ENCODE measurements at places on chromosomes 2 and 18. TPM values are rescaled to one million over a fixed set of nuclear protein-coding genes. Genes with fewer than 3 reads are reported as not detected.

The FAM110C gene
- total RNA-seq: not detected

The PPP4R3B gene
- total RNA-seq: 47.0 TPM

GRCh38 chr2:175154661-175155082 lies 13.3 kb downstream of the ATF2 start:
- H3K27ac ChIP-seq: peak overlapping the region; percentile 66
- H3K36me3 ChIP-seq: peaks cover 3% of the 10 kb centered on the region
- peaks cover 18% of the 10 kb centered on the region for H3K4me1 ChIP-seq
- H3K4me3 ChIP-seq: no peak overlapping the region
- H3K27me3 ChIP-seq: no peaks in the 10 kb centered on the region

- no peak for DNase-seq
- H3K4me3 ChIP-seq: no peak overlapping the region
- no peaks in the 10 kb centered on the region for H3K4me1 ChIP-seq
- H3K36me3 ChIP-seq: no peaks in the 10 kb centered on the region
These were observed 29.8 kb downstream of the TSPYL6 start for GRCh38 chr2:54226260-54226659.

DNA sequence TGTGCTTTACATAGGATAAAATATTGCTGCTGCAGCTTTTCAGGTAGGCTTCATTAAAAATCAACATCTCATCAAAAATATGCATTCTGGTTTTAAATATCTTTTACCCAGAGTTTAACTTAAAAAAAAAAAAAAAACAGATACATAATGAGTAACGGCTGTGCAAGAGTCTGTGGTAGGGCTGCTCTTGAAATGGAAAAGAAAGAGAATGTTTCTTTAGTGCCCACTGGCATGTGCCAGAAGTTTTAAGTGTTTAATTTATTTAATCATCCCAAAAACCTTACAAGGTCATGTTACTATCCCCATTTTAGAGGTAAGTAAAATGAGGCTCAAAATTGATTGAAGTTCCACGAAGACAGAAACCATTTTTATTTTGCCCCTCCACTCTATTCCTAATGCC lies 92.1 kb downstream of the SLC8A1 start:
- no peak overlapping the region for H3K4me3 ChIP-seq
- no peaks in the 10 kb centered on the region for H3K27me3 ChIP-seq
- H3K36me3 ChIP-seq: no peaks in the 10 kb centered on the region
- no peak overlapping the region for H3K27ac ChIP-seq
- no peak for DNase-seq
- no peaks in the 10 kb centered on the region for H3K4me1 ChIP-seq

- no peak for DNase-seq
- no peak overlapping the region for H3K27ac ChIP-seq
- H3K4me3 ChIP-seq: no peak overlapping the region
- no peaks in the 10 kb centered on the region for H3K36me3 ChIP-seq
These were observed 472.3 kb downstream of the TNS1 start for GRCh38 chr2:217530392-217531090.

DNA sequence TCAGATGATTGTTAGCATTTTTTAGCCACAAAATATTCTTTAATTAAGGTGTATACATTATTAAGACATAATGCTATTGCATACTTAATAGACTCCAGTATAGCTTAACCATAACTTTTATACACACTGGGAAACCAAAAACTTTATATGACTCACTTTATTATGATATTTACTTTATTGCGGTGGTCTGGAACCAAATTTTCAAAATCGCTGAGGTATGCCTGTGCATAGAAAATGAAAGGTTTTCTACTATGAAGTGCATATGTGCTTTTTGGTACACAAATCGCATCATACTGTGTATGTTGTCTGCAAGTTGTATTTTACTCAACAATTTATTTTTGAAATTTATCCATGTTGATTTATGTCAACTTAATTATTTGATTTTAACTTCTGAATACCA lies 875.1 kb downstream of the SLC4A3 start:
- H3K36me3 ChIP-seq: no peaks in the 10 kb centered on the region
- H3K4me1 ChIP-seq: no peaks in the 10 kb centered on the region
- no peak overlapping the region for H3K4me3 ChIP-seq

GRCh38 chr2:99715956-99716355 lies 226.1 kb upstream of the REV1 start:
- no peak overlapping the region for H3K4me3 ChIP-seq
- no peaks in the 10 kb centered on the region for H3K27me3 ChIP-seq
- H3K36me3 ChIP-seq: no peaks in the 10 kb centered on the region
- no peak overlapping the region for H3K27ac ChIP-seq

DNA sequence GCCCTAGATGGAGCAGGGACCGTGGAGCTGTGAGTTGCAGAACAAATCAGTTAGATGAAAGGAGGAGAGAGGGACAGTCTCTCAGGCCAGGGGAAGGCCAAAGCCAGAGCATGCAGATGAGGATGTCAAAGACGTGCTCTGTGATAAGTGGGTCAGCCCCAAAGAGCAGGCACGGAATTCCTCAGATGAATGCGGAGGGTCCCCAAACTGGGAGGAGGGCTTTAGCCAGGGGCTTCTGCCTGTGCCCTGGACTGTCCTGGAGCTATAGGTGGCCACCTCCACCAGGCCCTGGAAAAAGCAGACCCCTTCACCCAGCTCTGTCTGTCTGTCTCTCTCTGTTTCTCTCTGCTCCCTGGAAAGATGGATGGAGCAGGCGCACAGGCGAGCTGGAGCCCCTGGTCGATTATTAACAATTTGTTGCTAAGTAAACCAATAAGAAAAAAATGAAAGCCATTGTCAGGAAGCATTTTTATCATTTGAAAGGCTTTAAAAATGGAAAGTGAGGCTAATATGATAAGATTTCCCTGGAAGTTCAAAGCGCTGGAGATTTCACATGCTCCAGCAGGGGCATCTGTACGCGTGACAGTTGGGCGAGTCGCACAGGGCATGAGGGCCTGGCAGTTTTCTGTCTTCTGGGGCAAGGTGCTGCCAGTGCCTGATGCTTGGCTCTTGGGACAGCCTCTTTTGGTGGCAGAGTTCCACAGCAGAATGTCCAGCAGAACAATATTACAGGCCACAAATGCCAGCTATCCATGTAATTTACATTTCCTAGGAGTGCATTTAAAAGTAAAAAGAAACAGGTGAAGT lies 241.0 kb downstream of the GLI2 start:
- no peak overlapping the region for H3K27ac ChIP-seq
- H3K27me3 ChIP-seq: no peaks in the 10 kb centered on the region

GRCh38 chr2:69164061-69164778 lies 151.2 kb downstream of the ANTXR1 start:
- H3K36me3 ChIP-seq: no peaks in the 10 kb centered on the region
- H3K27ac ChIP-seq: no peak overlapping the region
- H3K4me1 ChIP-seq: peaks cover 15% of the 10 kb centered on the region
- DNase-seq: no peak
